ENCODE measurements at places on chromosomes 11 and 22. TPM values are rescaled to one million over a fixed set of nuclear protein-coding genes. Genes with fewer than 3 reads are reported as not detected.

The RASGRP2 gene
- 250 TPM for total RNA-seq

The OR51B2 gene
- total RNA-seq, result not detected

The FUT4 gene
- total RNA-seq, result 6.5 TPM

The ZNF280B gene
- total RNA-seq, result 1.7 TPM

The ANO1 gene
- total RNA-seq, result not detected

The ELMOD1 gene
- total RNA-seq, result not detected

The HEPN1 gene
- total RNA-seq, result not detected

The ANO5 gene
- total RNA-seq, result not detected

The VPREB1 gene
- total RNA-seq, result not detected

The MCM5 gene
- 139 TPM for total RNA-seq

The PATE2 gene
- not detected for total RNA-seq

The USH1C gene
- not detected for total RNA-seq

The CHRM4 gene
- total RNA-seq, result 0.19 TPM

The APLNR gene
- not detected for total RNA-seq

The GRIA4 gene
- not detected for total RNA-seq

The MOB2 gene
- 48.8 TPM for total RNA-seq

The SEPTIN3 gene
- 2.1 TPM for total RNA-seq

The ELP4 gene
- 20.2 TPM for total RNA-seq

The RAB39A gene
- total RNA-seq, result not detected

The SGSM1 gene
- total RNA-seq, result 0.12 TPM

The IL10RA gene
- 154 TPM for total RNA-seq

The TMA7B gene
- 4.2 TPM for total RNA-seq

The RTN4R gene
- total RNA-seq, result 5.2 TPM

The MYO18B gene
- 0.72 TPM for total RNA-seq

The MYO7A gene
- total RNA-seq, result not detected

The IFTAP gene
- total RNA-seq, result 1.3 TPM

The DDIAS gene
- 10.1 TPM for total RNA-seq

The GLYAT gene
- not detected for total RNA-seq

The SSTR3 gene
- total RNA-seq, result 9.1 TPM

The UBE2L6 gene
- total RNA-seq, result 202 TPM

The TCN1 gene
- not detected for total RNA-seq

The UCP3 gene
- total RNA-seq, result 1.7 TPM

The BACE1 gene
- total RNA-seq, result 0.58 TPM

The SEPTIN5 gene
- 0.29 TPM for total RNA-seq

The FAT3 gene
- not detected for total RNA-seq

The IGLL1 gene
- not detected for total RNA-seq

The TRMU gene
- total RNA-seq, result 68.6 TPM

The RTN4RL2 gene
- total RNA-seq, result 0.60 TPM

The PHOX2A gene
- not detected for total RNA-seq

The FOLR2 gene
- not detected for total RNA-seq

The SYCE3 gene
- not detected for total RNA-seq

The NUP50 gene
- total RNA-seq, result 157 TPM

The DNAJB13 gene
- not detected for total RNA-seq

The HTR3B gene
- total RNA-seq, result not detected

The TRPM5 gene
- total RNA-seq, result 0.05 TPM

The TYMP gene
- total RNA-seq, result 39.2 TPM

The SPINDOC gene
- total RNA-seq, result 31.4 TPM

The GGTLC3 gene
- not detected for total RNA-seq

The APOBEC3H gene
- total RNA-seq, result 45.7 TPM

The HBB gene
- not detected for total RNA-seq

The MEI1 gene
- total RNA-seq, result 70.4 TPM

The ZNRF3 gene
- 0.77 TPM for total RNA-seq

The GNAZ gene
- total RNA-seq, result 0.18 TPM

The SLC37A2 gene
- 0.50 TPM for total RNA-seq

Measured in activated naive CD4-positive, alpha-beta T cell treated with anti-CD3 and anti-CD28 coated beads, Interleukin-2, amount 10 ng/mL, durations not matched to agents 5 hours and 36 hours (primary cell).